ENCODE measurements at places on chromosomes 5 and 9.

GRCh38 chr5:3050863-3051262, 299.4 kb upstream of the IRX2 start:
- DNase-seq: no peak

DNA sequence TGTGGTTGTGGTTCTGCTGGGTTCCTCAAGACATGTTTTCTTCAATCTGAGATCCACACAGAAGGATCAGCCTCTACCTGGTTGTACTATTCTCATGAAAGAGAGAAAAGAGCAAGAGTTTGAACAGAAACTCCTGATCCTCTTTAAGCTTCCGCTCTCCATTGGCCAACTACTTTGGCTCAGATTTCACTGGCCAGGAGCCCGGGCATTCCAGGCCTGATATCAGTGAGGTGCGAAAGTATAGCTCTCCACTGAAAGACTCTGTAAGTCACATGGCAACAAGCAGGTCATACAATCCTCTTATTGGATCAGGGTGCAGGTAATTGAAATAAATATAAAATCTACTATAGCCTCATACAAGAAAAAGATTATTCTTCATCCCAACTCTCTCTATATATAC, 920.5 kb downstream of the TLE4 start:
- no peak for DNase-seq

DNA sequence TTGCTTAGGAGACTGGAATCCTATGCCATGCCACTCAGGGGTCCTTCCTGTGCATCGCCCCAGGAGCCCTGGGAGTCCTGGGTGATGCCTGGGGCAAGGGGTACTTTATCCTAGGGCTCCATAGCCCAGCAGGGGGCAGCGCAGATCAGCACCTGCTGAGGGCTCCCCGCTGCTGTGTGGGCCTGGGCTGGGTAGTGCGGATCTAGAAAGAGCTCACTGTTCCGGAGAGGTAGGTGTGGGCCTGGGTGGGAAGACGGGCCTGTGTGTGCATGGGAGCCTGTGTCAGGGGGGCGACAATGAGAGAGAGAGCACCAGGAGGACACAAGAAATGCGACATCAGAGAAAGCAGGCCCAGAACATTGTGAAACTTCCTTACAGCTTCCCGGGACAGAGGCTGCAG, 11.4 kb upstream of the DAB2IP start:
- DNase-seq: peak; percentile 61

- peak; percentile 74 for DNase-seq
Observed at GRCh38 chr5:138503487-138504270, 38.4 kb downstream of the EGR1 start.

DNA sequence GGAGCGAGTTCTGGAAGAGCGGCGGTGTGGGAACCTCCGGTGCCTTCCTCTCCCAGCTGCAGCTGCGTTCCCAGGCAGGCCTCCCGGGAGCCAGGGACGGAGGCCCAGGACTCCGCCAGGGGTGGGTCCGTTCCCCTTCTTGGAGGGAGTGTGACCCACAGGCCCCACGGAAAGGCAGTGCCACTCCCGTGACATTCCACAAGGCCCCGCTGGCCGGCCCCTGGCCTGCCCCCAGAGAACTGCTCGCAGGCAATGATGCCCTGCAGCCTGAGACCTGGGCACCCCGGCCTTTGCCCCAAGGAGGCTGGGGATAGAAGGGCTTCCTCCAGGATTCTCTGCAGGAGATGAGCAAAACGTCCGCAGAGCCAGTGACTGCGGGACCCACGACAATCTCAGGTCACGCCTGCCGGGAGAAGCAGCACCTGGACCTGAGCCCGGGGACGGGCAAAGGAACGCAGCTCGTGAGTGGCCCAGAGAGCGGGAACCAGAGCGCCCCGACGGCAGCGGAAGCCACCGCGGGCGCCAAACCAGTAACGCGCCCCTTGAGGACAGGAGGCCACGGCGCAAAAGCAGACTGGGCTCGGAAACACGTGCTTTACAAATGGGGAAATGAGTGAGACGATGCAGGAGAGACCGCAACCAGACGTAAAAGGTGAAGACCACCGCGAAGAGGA, 9.3 kb downstream of the OBP2B start:
- peak; percentile 28 for DNase-seq

- no peak for DNase-seq
Observed at GRCh38 chr9:127562841-127563401, 49.2 kb upstream of the STXBP1 start.

GRCh38 chr5:53712327-53712726, 151.9 kb downstream of the NDUFS4 start:
- no peak for DNase-seq

GRCh38 chr5:172093965-172094364, 87.5 kb upstream of the FBXW11 start:
- no peak for DNase-seq

DNA sequence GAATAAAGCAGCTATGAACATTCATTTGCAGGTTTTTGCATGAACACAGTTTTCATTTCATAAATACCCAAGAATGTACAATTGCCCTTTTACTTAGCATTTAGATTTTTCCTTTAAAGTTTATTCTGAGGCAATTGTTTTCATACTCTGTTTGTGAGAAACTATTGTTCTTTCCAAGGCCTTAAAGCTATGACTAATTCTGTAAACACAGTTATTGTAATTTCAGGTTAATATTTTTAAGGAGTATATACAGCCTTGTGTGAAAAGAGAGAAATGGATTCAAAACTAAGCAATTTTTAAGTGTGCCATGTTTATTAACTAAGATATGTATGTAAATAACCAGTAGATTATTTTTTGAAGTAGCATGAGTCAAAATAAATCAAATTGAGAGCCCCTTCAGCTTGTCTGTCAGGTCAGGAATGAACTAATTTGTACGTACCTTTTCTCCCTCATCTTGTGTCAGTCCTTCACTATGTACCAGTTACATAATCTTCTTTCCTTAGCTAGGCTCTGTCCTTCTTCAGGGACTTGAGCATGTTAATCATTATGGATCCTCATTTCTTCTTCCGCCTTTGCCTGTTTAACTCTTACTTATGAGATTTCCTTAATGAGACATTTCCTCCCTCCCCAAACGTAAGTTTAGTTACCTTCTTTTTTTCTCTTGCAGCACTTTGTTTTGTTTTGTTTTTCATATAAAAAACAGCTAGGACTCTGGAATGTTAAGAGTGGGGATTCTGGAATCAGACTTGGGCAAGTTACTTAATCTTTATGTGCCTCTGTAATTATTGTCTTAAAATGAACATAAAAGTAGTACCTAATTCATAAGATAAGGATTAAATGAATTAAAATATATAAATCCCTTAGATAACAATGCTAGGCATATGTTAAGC, 63.6 kb downstream of the NIPBL start:
- DNase-seq: no peak

DNA sequence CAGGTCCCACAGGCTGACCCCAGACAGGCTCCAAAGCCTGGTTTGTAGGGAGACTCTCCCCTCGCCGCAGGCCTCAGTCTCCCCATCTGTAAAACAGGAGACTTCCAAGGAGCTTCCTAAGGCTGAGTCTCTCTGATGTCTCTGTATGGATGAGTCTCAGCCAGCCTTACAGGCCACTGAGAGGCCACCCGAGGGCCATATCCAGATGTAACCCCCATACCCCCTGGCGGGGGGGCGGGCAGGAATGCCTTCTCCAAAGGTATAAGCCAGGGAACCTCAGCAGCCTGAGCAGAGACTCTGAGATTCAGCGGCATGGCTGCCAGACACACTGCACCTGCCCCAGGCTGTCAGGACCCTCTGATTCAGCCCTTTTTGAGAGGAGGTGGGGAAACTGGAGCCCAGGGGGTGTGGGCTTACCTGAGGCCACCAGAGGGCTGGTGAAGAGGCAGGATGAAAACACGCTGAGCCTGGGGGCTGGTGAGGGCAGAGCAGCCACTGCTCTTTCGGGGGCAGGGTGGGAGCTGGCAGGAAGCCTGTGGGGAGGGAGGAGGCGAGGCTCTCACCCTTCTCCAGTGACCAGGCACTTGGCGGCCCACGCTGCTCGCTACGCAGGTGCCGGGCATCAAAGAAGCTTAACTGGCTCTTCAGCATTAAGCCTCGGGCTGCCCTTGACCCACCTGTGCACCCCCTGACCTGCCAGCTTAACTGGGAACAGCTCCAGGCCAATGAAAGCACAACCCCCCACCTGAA, 5.5 kb upstream of the SUSD3 start:
- no peak for DNase-seq

DNA sequence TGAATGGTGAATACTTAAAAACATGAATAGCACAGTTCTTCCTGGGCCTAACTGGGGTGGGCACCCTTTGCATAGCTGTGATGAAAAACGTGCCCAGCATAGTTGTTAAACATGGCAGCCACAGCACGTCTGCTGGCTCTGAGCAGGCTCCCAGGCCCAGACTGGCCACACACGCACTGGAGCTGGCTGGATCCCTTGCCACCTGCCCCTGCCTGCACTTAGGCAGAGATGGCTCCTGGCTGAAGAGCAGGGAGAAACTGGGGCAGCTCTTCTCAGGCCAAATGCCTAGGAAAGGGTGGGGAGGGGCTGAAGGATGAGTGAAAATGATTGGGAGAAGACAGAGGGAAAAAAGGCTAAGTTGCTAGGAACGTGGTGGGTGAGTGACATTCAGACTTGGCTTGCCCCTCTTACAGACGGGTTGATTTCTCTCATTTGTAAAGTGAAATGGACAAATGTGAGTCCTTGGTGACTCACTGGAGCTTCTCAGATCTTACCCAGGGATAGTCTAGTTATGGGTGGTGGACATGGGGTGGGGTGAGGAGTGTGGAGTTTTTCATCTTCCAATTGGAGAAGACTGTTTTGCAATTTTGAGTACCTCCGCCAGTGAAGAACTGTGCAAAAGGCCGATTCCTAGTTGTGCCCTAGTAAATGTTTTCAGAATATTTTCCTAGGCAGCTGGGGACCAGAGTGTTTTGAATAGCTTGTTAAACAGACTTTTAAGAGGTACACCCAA, 42.4 kb downstream of the TRIO start:
- no peak for DNase-seq

DNA sequence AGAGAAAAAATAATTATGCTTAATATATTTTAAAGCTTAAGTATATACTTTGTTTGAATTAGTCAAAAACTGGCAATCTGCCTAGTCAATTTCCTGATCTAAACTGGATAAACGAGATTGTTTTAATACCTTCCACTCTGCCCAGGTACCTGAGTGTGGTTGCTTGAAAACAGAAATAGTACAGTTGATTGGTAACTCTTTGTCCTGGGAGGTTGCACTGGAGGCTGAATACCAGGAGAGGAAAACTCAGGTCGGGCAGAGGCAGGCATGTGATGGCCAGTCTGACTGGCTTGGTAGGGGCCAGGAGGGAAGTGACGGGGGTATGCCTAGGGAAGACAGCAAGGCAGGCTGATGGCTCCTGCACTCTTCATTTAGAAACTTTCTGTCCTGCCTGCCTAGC, 80.2 kb downstream of the PIK3R1 start:
- no peak for DNase-seq

DNA sequence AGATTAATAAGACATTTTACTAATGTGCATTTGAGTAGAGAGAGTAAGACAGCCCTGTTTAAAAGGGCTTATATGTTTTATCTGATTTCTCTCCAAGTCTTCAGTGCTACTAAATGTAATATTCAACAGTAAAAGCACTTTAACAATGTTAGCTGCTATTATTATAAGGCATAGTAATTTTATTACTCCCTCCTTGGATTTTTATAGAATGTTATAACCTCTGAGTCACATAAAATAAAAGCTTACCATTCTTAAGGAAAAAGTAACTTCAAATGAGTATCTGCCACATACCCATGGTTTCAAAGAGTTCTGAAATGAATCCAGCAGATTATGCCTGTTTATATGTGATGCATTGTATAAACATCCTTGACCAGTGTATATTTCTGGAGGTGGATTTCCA, 19.0 kb downstream of the SPDL1 start:
- DNase-seq: no peak

DNA sequence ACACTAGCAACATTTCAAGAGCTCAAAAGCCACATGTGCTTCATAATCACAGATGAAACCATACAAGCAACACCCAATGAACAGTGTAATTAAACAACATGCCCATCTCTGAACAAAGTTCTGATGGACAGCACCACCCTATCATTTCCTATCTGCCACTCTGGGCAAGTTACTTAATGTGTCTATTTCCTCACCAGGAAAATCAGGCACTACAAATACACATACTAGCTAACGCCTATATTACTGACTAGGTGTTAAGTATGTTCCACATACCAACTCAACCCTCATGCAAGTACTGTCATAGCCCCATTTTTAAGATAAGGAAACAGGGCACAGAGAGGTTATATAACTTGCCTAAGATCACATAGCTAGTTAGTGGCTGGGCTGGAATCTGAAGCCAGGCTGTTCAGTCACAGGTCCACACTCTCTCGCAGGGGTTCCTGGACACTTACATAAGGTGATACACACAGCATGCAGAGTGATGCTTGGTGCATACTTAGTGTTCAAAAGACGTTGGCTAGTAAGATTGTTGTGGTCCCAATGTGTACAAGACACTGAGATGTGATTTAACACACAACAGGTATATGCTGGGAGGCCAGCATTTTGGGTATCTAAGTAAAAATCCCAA, 24.2 kb downstream of the CORO2A start:
- DNase-seq: no peak

GRCh38 chr5:109688630-109688969, 1.1 kb upstream of the MAN2A1 start:
- no peak for DNase-seq

DNA sequence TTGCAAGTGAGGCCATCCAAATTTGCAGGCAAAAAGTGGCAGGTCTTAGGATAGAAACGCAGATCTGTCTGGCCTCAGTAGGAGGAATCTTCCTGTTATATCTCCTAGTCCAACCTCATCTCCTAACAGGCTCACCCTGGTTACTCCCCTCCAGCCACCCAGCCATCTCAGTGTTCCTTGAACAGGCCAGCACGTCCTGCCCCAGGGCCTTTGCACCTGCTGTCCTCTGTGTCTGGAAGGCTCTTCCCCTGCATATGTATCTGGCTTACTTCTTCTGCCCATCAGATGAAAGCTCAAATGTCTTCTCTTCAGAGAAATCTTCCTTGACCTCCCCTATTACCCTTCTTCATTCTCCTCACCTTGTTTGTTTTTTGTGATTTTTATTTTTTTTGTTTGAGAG, 107.3 kb upstream of the ALDH1B1 start:
- no peak for DNase-seq

- DNase-seq: no peak
Observed at GRCh38 chr5:133354323-133355185, 257.8 kb downstream of the FSTL4 start.

DNA sequence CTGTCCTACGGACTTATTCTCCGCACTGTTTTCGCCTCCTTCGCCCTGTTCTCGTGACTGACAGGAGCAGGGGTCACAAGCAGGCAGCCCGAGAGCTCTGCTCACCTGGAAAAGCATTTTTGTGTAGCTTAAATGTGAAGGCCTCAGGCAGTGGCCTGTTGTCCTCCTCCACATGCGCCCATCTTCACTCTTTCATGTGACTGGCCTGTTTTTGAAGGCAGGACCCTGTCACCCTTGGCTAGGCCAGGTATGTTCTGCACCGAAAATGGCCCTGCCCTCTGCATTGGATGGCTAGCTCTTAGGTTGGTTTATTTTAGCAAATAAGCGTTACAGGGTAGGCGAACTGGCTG, 614 bp upstream of the CPLANE1 start:
- DNase-seq: no peak

- DNase-seq: no peak
Observed at GRCh38 chr9:120423812-120424211, 156.2 kb downstream of the CDK5RAP2 start.
